Activated CD4-positive, alpha-beta T cell treated with anti-CD3 and anti-CD28 coated beads, Interleukin-10, Interleukin-2, amounts not matched to agents 100 ng/mL and 50 ng/mL, durations not matched to agents 16 hours and 8 hours (primary cell): ENCODE measurements at places on chromosomes 4 and X.

GRCh38 chr4:109699553-109700225 is 3.6 kb downstream of the CASP6 start:
- no peak for DNase-seq

- DNase-seq, result no peak
Measured at GRCh38 chr4:118077767-118078105, 43.5 kb downstream of the NDST3 start.

- DNase-seq, result no peak
Measured at GRCh38 chrX:98141466-98141865, 1257.8 kb downstream of the RPA4 start.

- no peak for DNase-seq
Measured at GRCh38 chr4:22345678-22346077, 170.2 kb downstream of the ADGRA3 start.

DNA sequence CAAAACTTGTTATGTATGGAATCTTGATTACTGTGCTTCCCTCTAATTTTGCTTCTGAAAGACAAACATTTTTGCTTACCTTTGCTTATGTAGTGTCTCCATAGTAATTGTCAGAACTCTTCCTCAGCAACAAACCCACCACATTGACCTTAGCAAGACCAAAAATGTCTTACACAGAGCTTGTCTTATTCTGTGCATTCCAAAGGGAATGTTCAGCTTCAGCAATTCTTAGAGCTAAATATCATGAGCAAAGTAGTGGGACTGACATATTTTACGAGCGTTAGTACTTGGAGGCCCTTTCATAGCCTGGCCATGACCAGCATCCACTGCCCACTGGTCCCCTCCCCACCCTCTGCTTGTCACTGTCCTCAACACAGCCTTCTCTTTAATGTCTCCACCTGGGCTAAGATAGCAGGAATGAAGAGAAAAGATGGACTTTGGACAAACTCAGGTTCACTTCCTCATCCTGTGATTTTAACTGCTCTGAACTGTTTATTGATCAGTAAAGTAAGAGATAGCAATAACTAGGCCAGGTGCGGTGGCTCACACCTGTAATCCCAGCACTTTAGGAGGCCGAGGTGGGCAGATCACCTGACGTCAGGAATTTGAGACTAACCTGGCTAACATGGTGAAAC is 15.5 kb upstream of the SH3D19 start:
- no peak for DNase-seq

- no peak for DNase-seq
Measured at GRCh38 chrX:148577741-148578140, 77.3 kb downstream of the AFF2 start.

DNA sequence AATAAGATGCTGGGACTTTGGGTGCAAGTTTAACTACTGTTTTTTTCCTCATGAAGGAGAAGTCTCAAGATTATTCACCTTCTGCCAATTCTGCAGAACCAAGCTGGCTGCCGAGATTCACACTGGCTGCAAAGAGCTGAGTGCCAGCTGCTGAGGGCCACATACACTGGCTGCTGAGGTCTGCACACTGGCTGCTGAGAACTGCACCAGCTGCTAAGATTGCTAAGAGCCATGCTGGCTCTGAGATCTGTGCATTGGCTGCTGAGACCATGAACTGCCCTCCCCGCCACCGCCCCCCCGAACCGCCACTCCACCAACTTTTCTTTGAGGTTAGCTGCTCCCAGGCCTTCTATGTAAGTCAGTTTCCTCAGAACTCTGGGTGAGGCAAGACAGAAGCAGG is 330.3 kb downstream of the CBLL2 start:
- no peak for DNase-seq

GRCh38 chrX:10174810-10175209 is 18.0 kb downstream of the CLCN4 start:
- DNase-seq, result no peak

DNA sequence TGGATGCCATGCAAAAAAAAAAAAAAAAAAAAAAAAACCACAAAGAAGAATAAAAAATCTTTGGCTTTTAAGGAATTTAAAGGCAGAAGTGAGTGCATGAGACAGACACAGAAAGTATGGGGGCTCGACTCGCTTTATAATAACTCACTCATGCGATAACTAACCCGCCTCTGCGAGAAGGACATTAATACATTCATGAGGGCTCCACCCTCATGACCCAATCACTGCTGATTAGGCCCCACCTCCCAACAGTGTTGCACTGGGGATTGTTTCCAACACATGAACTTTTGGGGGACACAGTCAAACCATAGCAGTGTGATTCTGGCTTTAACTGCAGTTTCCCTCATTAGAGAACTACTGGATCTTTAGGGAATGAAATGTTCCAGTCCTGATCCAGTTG is 78.1 kb downstream of the QDPR start:
- DNase-seq, result no peak

DNA sequence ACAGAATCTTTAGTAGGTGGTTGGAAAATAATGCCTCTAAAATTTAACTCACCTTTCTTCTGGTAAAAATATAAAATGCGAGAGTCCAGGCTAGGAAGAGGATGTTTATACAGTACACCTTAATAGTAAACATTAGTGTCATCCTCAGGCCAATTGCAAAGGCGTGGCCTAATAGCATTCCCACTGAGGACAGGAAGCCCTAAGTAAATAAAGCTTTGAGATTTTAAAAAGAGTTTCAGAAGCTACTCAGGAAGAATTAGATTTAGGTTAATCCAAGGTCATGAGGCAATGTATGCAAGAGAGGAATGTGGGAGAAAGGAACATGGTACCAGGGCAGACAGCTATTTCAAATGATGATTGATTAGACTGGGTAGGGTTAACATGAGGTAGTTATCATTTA is 49.5 kb downstream of the RPGR start:
- no peak for DNase-seq

DNA sequence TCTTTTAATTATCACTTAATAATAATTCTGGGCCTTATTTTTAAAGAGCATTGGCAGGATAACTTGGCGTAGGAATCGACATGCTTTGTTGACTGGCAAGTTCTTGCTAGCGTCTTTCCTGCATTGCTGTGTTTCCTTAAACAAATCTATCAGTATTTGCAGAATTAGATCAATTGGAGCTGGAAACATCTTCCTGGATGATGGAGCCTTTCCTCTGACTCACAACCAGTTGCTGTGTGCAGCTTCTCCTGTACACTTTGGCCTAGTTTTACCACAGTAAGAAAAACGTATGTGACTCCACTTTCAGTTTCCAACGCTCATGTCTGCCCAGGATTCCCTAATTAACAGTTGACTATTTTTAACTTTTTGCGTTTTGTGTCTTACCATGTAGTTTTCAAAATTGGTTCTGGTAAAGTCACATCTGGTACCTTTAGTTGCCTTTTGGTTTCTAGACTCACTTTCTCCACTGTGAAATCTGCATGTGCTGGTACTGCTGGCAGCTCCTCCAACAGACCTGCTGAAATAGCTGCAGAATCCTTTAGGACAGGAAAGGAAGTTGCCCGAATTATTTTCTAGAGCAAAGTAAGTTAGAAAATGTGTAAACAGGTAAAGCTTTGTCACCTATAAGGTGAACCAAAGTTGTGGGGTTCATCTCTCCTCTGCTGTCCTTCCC is 553.2 kb upstream of the FAT1 start:
- no peak for DNase-seq

DNA sequence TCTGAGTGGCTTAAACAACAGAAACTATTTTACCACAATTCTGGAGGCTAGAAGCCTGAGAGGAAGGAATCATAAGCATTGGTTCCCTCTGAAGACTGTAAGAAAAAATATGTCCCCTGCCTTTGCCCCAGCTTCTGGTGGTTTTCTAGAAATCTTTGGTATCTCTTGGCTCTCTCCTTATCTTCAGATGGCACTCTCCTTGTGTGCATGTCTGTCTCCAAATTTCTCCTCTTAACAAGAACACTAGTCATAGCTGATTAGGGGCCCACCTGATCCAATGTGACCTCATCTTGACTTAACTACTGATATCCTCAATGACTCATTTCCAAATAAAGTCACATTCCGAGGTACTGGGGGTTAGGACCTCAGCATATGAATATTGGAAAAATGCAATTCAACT is 635.0 kb upstream of the NR3C2 start:
- DNase-seq, result no peak

- DNase-seq, result no peak
Measured at GRCh38 chr4:182695842-182696241, 221.3 kb downstream of the DCTD start.

- DNase-seq, result no peak
Measured at GRCh38 chr4:177419434-177419833, 22.8 kb downstream of the AGA start.

DNA sequence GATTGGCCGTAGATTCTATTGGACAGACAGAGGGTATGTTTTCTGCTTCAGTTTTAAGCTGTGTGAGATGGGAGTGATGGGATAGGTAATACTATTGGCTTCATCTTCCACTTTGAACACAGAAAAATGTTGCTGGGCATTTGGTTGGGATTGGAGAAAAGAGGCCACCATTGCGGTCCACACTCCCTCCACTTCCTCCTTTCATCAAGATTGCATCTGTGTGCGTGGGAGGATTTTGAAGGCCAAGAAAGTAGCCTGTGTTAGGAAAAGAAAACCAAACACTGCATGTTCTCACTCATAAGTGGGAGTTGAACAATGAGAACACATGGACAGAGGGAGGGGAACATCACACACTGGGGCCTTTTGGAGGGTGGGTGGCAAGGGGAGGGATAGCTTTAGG is 56.4 kb downstream of the EGF start:
- no peak for DNase-seq

- DNase-seq, result no peak
Measured at GRCh38 chrX:2484256-2484655, 16.5 kb downstream of the DHRSX start.

DNA sequence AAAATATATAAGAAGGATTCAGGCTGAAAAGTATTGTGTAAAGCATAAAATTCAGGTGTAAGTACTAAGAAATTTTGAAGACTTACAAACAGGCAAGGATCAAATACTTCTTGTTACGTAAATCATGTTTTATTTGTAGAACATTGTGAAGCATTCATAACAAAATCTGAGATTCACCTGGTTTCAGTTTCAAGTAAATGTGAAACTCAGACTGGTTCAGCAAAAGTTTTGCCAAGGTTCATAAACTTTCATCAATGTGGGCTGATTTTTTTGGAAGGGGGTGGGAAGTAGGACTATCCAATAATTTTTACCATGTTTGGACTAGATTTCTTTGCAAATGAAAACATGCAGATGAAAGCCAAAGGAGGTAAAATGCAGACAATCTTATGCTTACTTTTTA is 527.7 kb downstream of the ANKRD50 start:
- no peak for DNase-seq

DNA sequence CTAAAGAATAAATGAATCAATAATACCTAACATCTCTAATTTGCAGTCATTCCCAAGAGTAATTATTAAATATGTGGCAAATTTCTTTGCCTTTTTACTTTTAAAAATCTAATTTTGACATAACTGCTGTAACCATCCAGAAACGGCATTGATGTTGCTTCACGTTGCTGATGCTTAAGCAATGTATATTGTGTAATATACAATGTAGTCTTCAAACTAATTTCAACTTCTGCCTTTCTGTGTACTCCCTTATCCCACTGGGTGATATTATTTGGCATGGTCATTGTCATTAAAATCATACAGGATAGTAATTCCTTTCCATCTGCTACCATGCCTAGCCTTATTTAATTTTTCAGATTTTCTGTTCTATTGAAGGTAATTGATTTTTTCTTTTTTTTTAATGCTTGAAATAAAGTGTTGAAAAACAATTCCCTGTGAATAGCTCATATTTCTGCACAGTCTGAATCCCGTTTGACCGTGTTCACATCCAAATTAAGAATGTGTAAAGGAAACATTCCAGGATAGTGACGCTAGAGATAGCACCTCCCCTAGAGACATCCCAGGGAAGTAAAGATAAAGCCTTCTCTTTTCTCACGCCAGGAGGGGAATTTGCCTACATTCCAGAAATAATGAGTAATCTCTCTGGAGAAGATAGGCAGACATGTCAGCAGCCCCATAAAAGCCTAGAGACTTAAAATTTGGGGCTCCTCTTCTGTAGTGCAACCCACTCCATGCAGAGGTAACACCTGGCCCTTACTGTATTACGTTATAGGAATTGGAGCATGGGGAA is 8.6 kb downstream of the FAM200B start:
- DNase-seq, result no peak

DNA sequence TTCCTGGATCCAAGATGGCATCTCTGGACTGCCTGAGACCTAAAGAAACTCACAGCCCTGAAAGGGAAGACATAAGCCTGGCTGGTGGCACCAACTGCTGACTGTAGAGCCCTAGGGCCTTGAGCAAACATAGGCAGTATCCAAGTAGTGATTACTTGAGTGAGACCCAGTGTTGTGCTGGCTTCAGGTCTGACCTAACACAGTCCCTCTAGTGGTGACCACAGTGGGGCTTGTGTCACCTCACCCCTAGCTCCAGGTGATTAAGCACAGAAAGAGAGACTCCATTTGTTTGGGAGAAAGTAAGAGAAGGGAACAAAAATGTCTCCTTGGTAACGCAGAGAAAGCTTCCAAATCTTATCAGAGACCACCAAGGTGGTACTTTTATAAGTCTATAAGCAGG is 496.3 kb upstream of the HTR2C start:
- no peak for DNase-seq

GRCh38 chr4:105637408-105638176 is 70.9 kb downstream of the INTS12 start:
- DNase-seq, result no peak

DNA sequence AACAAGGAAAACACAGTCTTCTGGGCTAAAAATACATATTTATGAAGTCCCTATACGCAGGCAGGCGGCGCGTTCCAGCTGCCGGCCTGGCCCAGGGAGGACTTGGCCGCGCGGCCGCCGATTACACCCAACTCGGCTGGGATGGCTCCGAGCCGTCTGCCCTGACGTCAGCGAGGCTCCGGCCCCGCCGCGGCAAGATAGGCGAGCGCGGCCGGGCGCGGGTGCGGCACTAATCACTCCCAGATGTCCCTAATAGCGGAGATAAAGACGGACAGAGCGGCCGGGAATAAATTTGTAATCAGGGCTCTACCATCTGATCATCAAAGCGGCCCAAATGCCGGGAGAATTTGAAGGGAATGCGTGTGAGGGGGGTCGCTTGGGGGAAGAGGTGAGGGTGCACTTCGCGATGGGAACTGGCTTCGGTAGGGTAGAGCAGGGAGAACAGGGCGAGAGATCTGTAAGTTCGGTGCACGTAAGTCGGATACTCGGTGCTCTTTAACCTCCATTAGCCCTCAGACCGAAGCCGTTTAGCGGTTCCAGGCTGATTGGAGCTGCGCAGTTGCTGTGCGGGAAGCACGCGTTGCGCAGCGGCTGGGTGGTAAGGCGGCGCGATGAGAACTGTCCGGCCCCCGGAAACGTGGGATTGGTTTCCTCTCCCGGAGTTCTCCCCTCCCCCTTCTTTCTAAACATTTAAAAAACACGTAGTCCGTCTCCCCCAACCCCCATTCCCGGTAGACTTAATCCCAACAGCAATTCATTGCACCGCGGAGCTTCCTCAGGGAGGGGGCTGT is 7.7 kb downstream of the HAND2 start:
- DNase-seq, result no peak

GRCh38 chr4:52939739-52940138 is 77.6 kb downstream of the RASL11B start:
- DNase-seq, result no peak

DNA sequence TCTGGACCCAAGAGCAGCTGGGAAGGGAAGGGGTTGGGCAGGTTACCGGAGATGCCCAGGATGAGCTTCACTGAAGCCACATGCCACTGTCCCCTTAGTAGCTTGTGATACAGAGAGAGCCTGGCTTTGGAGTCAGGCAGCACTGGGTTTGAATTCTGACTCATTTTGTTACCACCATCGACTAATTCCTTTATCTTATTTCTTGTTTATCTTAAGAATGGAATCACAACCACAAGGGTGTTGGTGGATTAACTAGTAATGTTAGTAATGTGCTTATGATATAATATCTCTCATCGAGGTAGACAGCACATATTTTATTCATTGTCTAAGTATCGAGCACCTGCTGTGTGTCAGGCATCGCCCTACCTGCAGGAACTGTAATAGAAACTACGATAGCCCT is 17.7 kb upstream of the STX18 start:
- peak; percentile 52 for DNase-seq
